Ovary (tissue), 10 donors: ENCODE measurements at places on chromosomes 11 and 22. TPM values are rescaled to one million over a fixed set of nuclear protein-coding genes. Genes with fewer than 3 reads are reported as not detected.

DNA sequence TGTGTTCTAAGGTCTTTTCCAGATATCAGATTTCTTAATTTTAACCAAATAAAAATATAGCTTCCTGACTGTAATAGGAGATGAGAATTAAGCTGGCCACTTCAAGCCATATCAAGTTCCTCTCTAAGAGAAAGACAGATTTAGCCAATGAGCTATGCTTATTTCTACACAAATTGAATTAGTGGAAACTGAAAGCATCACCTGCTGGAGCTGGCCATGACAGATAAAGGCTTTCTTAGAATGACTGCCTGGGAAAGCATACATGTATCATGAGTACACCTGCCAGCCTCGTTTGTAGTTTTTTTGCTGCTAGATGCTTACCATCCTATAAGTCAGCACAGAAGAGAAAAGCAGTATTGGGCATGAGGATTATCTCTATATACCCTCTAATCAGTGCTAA, 53.5 kb upstream of the DBX1 start:
- no peak for DNase-seq

- DNase-seq = no peak
These were observed 38.4 kb downstream of the ANO1 start for GRCh38 chr11:70116386-70117065.

MMP3 gene
- not detected for total RNA-seq

SAAL1 gene
- total RNA-seq = 13.4 TPM

DNA sequence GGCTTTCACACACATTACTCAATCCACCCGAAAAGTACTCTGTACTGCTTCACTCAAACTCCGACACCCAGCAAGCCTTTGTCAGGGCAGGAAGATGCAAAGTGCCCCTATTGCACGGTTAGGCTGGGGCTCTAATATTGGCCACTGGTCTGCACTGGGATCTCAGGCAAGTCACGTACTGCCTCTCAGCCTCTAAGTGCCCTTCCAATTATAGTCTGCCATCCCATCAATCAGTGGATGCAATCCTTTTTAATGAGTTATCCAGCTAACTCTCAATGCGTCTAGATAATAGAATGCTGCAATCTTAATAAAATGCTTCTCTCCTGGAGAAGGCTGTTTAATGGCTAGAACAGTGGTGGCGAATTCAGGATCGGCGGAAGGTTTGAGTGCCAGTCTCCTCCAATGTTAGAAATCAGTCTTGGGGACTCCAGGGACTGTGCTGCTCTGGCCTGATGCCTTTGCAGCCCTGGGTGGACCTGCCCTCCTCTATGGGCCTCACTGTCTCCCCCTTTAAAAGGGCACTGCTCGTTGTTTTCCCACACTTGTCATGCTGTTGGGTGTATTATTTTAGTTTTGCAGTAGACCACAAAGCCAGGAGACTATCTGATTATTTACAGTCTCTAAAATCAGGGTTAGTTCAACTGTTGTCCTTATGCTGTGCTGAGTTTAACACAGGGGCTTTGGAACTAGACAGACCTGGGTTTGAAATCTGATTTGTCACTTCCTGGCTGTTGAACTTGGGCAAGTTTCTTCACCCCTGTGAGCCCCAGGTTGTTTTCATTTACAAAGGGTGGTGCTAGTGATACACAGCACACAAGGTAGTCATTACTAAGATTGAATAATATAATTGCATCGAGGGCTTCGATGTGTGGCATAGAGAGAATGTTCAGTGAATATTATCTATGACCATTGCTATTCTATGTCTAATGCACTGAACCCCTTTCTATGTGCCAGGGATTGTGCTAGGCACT, 36.7 kb downstream of the CLMP start:
- no peak for DNase-seq

DNA sequence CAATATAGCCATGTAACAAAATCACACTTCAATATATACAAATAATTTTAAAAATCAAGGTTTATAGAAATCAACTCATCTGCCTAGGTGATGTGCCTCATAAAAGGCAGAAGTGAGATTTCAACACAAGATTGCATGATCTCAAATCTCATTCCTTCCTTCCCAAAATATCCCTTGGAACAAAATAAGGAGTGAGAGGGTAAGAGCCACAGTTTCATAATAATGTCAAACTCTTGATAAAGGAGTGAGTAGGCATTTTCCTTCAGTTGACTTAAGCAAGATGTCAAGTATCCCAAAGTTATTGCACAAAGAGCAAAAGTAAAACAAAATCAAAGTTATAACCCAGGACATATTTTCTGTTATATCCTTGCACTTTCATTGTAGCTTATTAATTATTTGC, 81.3 kb downstream of the C22orf31 start:
- DNase-seq = no peak

- DNase-seq = no peak
These were observed 33.3 kb downstream of the APOL6 start for GRCh38 chr22:35681454-35682052.

A4GALT gene
- 12.5 TPM for total RNA-seq

DNA sequence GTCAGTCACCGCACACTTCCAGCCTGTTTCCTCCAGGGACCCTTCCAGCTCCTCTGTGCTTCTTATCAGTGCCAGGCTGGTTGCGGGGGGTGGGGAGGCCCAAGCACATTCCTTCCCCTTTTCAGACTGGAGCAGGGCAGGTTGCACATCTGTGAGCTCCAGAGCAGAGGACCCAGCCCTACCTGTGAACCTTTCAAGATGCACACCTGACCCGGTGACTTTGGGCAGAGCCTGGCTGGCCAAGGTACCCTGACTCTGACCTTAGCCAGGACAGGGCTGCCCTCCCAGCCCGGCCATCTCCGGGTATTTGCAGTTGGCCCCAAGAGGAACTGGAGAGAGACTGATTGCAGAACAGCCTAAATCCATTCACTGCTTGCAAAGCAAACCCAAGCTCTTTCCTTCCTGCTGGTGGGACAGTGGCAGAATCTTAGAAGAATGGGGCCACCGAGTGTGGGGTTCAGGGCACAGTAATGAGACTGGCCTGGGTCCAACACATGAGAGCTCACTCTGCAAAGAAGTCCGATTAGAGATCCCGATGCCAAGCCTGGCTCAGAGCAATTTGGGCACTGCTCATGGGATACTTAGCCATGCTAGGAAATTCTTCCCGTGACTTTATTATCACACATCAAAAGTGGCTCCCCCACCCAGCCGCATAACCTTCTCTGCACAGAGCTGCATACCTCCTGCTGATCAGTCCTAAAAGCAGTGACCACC, 64.7 kb upstream of the CCND1 start:
- DNase-seq = no peak

GRCh38 chr11:46197421-46197820, 76.2 kb upstream of the PHF21A start:
- no peak for DNase-seq
